Skeletal muscle tissue (tissue), 5 donors: ENCODE measurements at places on chromosomes 3 and 15. TPM values are rescaled to one million over a fixed set of nuclear protein-coding genes. Genes with fewer than 3 reads are reported as not detected.

The TIPARP gene
- 15.7 TPM for total RNA-seq

The UPK1B gene
- not detected for total RNA-seq

The SYNPR gene
- not detected for total RNA-seq

The CEP152 gene
- total RNA-seq, result 2.6 TPM

The MOBP gene
- not detected for total RNA-seq

The OR5K2 gene
- not detected for total RNA-seq

The FAM162A gene
- total RNA-seq, result 13.0 TPM

The NMNAT3 gene
- total RNA-seq, result 4.2 TPM

The EPB42 gene
- 13.6 TPM for total RNA-seq

The RTP1 gene
- total RNA-seq, result not detected

The CSTA gene
- total RNA-seq, result 0.52 TPM

The CYB561D2 gene
- 14.1 TPM for total RNA-seq

The MINAR1 gene
- total RNA-seq, result 1.6 TPM

The PRKCD gene
- 3.7 TPM for total RNA-seq

The FETUB gene
- total RNA-seq, result not detected

The ROBO1 gene
- total RNA-seq, result 20.4 TPM

The TRPM1 gene
- total RNA-seq, result not detected

The LINGO1 gene
- total RNA-seq, result 3.7 TPM

The VWA5B2 gene
- total RNA-seq, result not detected

The GOLGA6A gene
- 1.0 TPM for total RNA-seq

The ULK3 gene
- total RNA-seq, result 18.3 TPM

The SEMA5B gene
- 8.4 TPM for total RNA-seq

The TMEM39A gene
- 45.9 TPM for total RNA-seq
